Anterior cingulate cortex (tissue), 58 donors: ENCODE measurements at places on chromosomes 6 and 20.

- DNase-seq, result no peak
Measured at GRCh38 chr6:52494298-52495072, 74.3 kb downstream of the EFHC1 start.

- DNase-seq, result no peak
Measured at GRCh38 chr6:42105156-42105648, 37.2 kb downstream of the C6orf132 start.

GRCh38 chr6:121503589-121503991, 68.1 kb downstream of the GJA1 start:
- DNase-seq, result no peak

DNA sequence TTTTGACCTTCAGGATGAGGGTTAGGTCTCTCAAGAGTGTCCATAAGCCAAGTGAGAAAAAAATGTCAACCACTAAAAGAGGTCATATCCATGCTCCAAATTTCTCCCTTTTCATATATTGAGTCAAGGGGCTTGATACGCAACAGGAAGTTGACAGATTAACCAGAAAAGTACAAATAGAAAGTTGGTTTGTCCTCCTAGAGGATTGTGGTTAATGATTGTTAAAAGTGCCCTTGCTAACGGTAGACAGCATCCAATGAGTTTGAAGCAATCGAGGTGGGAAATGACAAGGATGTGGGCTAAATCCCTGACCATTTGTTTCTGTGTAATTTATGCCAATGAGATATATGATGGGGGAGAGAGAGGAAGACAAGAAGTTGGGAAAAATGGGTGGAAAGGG, 18.1 kb upstream of the HBS1L start:
- no peak for DNase-seq

DNA sequence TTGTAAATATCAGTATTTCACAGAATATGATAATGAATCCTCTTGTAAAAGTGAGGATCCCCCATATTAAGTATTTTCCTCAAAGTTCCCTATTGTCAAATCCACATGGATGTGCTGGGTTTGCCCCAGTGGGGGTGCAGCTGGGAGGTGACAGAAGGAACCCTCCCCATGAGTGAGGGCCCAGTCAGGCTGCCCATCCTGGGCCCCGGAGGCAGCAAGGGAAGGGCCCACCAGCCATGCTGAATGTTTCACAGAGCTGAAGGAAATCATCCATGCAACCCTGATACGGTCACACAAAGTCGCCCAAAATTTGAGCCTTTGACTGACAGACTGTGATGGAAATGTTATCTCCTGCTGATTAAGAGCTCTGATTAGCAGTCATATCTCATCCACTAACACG, 39.7 kb downstream of the FRMD1 start:
- no peak for DNase-seq

GRCh38 chr20:63402181-63402859, 41.2 kb upstream of the CHRNA4 start:
- no peak for DNase-seq

GRCh38 chr6:8080362-8081151, 16.4 kb upstream of the BLOC1S5 start:
- DNase-seq, result no peak

DNA sequence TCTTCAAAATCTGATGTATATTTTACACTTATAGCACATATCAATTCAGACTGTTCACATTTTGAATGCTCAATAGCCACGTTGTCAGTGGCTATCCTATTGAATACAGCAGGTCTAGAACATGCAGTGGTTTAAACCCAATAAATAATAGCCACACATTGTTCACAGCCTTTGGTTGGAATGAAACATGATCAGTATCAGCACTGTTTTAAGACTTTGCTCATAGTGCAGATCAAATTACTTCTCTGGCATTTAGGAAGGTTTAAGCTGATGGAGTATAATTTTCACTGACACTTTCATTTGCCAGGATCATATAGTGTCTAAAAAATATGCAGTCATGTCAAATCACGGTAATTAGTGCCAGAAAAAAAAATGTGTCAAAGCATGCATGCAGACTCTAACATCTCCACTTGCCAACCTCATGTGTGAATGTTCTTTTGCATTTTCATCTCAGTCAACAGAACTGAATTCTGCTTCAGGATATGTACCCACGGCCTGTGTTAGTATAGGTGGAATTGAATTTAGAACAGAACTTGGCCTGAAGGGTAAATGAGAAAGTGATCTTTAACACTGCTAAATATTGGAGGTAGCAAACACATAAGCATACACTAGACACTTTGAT, 184.1 kb downstream of the SLC24A3 start:
- DNase-seq, result no peak

- DNase-seq, result no peak
Measured at GRCh38 chr6:26199773-26200764, 112.8 kb downstream of the HFE start.

DNA sequence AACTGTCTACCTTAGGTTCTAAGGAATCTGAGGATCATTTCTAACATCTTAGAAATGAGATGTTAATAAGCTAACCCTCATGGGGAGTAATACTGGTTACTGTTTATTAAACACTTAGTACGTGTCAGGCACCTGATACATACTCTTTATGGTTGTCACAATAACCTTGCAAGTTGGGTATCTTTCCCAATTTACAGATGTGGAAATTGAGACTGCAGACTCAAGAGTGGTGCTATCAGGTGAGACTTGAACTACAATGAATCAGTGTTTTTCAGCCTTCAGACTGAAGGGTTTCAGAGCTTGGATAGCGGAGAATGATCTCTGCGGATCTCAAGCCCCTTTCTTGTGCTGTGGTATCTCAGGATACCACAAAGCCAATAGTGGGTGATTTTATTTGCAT, 27.0 kb downstream of the ELOVL2 start:
- DNase-seq, result no peak

DNA sequence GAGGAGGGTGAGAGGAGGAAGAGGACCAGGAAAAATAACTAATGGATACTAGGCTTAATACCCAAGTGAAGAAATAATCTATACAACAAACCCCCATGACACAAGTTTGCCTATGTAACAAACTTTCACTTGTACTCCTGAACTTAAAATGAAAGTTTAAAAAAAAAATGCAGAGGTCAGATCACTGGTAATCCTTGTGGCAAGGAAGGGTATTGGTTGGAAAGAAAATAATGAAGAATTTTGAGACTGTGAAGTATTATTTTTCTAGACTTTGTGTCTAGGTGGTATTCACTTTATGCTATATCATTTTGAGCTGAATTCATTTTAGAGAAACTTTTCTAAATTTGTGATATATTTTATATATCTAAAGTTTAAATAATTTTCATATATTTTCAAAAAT, 547.5 kb downstream of the MMUT start:
- no peak for DNase-seq

- no peak for DNase-seq
Measured at GRCh38 chr6:12294851-12295536, 4.8 kb downstream of the EDN1 start.

GRCh38 chr6:109237077-109237985, 142.0 kb downstream of the CEP57L1 start:
- no peak for DNase-seq

DNA sequence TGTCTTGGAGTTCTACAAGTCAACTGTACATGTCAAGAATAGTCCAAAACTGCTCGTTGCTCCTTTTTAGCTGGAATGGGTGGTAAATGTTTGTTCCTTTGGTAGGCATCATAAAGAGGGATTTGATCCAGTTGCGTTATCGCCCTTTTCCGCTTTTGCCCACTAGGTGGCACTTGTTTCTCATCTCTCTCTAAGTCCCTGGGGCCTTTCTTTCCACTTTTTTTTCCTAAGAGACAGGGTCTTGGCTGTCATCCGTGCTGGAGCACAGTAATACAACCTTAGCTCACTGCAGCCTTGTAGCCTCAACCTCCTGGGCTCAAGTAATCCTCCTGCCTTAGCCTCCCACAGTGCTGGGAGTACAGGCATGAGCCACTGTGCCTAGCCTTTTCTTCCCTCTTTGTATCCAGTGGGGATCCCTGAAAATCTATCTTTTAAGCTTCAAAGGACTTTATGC, 20.7 kb downstream of the GTPBP2 start:
- DNase-seq, result peak; percentile 32

- no peak for DNase-seq
Measured at GRCh38 chr20:17651129-17651759, 30.8 kb downstream of the RRBP1 start.

DNA sequence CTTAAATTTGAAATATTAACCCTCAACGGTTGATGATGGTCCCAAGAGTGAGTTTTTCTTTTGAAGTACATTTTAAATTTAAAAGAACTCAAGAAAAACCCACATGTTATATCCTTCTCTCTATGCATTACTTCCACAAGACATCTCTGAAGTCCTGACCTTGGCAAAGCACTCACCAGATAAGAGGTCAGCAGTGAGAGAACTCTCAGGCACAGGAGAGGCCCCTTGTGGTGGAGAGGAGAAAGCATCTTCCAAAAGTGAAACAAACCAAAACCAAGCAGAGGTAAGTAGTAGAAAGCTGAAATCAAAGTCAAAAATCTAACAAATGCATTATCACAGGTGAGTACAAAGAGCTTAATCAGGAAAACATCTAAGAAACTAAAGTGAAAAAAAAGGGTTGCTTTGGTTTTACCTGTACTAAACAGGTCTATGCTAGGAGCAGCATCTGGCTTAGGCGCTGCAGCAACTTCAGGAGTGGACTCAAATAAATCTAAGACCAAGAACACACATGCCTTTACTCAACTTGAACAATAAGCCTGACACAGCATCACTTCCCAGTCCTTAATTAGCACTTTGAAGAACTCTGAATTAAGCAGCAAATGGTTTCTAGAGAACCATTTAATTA, 80.5 kb downstream of the PRSS35 start:
- DNase-seq, result no peak

DNA sequence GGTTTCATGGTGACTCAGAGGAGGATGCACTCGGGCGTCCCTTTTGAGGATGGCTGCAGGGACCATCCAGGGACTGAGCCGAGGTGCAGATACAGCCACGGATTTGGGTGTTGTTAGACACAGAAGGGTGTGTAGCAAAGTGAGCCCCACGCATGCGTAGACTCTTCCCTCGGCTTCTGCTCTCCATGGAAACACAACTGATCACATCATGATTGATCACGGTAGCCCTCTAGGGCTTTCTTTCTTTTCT, 606 bp upstream of the ULBP1 start:
- peak; percentile 26 for DNase-seq

- no peak for DNase-seq
Measured at GRCh38 chr6:97081010-97081590, 156.6 kb downstream of the KLHL32 start.

- no peak for DNase-seq
Measured at GRCh38 chr20:36384022-36384619, 78.0 kb downstream of the DLGAP4 start.

GRCh38 chr6:25042536-25042935, 106.8 kb upstream of the RIPOR2 start:
- DNase-seq, result no peak

- DNase-seq, result no peak
Measured at GRCh38 chr20:62816031-62816883, 593 bp upstream of the COL9A3 start.

DNA sequence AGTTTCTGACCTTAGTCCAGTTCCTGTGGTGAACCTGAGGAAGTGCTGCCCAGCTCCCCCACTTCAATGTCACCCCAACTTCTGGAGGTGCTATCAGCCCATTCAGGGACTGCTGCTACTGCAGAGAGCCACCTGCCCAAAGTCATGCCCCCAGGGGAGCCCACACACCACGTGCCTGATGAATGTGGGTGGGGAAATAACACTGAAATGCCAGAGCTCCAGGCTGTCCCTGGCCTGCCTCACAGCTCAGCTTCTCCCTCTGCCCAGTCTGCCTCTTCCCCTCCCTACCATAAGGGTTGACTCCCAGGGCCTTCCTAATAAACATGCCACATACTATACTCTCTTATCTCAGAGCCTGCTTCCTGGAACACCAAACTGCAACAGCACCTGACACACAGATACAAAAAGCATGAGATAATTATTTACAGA, 276.4 kb upstream of the MOCS1 start:
- DNase-seq, result no peak
